ENCODE measurements at places on chromosomes 5 and 9.

GRCh38 chr5:175718401-175719108, 60.7 kb downstream of the HRH2 start:
- peak; percentile 52 for DNase-seq

DNA sequence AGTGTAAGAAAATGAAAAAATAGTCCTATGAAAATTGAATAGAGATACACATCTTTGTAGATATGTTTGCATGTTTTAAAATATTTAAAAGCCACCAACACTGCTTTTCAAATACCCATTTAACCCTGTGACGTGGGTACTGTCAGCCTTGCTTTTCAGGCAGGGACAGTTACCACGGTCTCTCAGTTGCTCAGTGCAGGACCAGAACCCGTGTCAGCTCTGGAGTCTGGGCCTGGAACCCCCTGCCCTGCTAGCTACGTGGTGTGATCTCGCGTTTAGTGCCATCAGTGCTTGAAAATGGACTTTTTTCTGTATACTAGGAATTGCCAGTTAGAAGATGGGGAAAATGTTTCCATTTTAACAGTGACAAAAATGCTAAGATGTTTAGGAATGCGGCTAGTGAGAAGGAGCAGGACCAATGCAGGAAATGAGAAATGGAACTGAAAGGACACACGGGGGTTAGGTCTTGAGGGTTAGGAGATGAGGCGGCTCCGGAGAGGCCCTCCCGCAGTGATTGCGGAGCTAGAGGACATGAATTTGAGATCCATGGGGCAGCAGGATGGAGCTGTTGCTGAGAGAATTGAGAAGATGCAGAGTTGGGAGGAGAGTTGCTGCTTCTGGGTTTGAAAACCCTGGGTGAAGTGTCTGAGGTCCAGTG, 13.7 kb downstream of the RNU6ATAC start:
- DNase-seq, result no peak

DNA sequence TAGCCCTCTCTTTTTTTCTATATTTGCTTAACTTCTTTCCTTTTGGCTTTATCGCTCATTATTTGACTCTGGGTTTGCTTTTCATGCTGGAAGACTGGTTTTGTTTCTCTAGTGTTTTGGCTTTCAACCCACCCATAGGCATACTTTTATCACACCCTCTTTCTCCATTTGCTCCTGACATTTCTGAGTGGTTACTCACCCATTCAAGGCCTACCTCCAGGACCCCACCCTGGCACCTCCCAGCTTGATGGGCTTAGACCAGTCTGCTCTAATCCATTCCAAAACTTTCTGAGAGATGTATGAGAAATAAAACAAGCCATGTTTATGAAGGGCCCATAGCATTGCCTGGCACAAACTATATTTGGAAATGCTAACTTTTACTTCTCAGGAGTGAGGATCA, 18.1 kb downstream of the C6 start:
- DNase-seq, result no peak

- DNase-seq, result no peak
Measured at GRCh38 chr5:119275601-119276173, 80.1 kb upstream of the TNFAIP8 start.

DNA sequence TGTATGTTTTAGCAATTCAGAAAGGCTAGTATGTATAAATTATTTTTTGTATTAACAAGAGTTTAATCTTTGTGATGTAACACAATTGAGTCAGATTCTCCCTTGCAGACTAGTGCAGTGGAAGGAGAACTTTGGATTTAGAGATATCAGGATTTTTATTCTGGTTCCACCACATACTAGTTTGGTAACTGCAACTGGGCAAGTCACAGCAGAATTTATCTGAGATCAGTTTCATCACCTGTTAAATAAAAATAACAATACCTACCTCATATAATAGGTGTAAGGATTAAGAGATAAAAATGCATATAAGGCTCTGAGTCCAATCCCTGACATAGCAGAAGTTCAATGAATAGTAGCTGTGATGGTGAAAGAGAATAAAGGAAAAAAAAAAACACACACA, 34.0 kb upstream of the ZNF462 start:
- no peak for DNase-seq

- no peak for DNase-seq
Measured at GRCh38 chr9:117359910-117360309, 54.9 kb downstream of the ASTN2 start.

DNA sequence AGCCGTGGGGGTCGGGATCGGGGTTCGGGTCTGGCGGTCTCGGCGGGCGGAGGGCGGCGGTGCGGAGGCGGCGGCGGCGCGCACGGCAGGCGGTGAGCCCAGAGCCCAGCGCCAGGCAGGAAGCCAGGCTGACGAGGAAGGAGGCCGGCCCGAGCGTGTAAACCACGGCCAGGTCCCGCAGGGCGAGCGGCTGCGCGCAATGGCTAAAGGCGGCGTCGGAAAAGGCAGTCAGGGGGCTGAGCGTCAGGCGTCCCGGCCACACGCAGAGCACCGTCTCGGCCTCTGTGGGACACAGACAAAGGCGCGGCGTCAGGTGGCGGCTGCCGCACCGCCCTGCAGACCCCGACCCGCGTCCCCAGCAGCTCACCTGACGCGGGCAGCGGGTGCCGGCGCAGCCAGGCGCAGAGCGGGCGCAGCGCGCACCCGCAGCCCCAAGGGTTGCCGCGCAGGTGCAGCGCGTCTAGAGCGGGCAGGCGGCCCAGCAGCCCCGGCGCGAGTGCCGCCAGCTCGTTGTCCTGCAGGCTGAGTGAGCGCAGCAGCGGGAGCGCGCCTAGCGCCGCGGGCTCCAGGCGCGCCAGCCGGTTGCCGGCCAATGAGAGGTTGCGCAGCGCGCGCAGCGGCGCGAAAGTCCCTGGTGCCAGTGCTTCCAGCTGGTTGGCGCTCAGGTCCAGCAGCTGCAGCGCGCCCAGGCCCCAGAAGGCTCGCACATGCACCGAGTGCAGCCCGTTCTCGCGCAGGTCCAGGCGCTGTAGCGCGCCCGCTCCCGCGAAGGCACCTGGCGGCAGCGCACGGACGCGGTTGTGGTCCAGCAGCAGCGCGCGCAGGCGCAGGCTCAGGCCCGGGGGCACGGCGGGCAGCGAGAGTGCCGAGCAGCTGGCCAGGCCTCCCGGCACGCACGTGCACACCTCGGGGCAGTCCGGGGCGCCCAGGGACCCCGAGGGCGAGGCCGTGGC, 671 bp downstream of the LRRC26 start:
- peak; percentile 11 for DNase-seq

DNA sequence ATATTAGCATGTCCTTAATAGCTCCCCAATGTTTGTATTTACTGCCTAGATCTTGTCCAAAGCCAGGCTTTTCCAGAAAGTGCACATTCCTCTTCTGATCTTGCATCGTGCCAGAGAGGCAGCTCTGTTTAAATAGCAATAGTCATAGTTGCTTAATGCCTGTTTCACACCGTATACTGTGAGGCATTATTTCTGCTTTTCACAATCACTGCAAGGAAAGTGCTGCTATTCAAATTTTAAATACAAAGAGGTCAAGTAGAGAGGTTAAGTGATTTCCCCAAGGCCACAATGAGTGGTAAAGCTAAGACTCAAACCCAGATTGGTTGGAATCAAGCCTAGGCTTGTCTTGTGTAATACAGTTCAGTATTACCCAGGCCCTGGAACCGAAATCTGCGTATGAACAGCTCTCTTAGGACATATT, 153.6 kb downstream of the SNX18 start:
- DNase-seq, result no peak

DNA sequence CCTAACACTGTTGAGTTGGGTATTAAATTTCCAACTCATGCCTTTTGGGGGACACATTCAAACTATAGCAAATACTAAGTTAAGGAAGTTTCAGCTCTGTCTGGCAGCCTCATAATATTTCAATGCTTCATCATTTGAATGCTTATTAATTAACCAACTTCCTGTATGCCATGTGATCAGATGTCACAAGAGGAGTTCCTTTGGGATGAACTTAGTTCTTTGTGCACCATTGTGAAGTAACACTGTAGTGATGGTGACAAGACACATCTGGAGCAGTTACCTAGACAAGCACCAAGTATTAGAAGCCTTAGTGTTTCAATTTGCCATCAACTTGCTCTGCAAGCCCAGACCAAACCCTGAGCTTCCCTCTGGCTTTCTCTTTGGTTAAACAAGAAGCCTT, 90.7 kb upstream of the IL12B start:
- DNase-seq, result no peak

DNA sequence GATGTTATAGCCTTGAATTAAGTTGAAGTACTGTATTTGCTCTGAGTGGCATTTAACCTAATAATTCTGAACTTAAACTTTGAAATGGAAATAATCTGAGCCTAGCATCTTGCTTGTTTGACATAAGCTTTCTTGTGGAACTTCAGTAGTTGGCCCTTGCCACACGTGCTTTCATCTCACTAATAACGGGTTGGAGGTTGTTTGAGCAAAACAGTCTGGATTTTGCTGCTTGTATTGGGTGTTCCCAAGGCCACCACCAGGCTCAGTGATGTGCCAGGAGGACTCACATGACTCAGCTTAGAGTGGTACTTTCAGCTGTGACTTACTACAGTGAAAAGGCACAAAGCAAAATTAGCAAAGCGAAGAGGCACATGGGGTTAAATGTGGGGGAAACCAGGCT, 35.7 kb downstream of the SECISBP2 start:
- no peak for DNase-seq

DNA sequence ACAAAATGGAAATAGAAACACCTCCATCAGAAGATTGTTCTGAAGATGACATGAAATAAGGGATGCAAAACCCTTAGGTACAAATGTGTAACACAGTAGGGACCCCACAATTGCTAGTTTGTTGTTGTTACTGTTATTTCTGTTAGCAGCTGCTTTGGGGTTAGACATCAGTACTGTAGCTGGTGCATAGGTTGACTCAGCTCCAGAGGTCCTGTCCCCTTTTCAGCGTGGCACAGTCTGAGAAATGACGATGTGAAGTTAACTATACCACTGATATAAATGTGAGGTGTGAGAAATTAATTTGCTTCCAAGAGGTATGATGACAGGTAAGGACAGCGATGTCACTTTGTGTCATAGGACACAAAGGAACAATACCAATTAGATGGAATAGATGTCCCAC, 384.6 kb upstream of the KLF4 start:
- no peak for DNase-seq

GRCh38 chr9:35605351-35606137, 482 bp downstream of the TESK1 start:
- peak; percentile 28 for DNase-seq

DNA sequence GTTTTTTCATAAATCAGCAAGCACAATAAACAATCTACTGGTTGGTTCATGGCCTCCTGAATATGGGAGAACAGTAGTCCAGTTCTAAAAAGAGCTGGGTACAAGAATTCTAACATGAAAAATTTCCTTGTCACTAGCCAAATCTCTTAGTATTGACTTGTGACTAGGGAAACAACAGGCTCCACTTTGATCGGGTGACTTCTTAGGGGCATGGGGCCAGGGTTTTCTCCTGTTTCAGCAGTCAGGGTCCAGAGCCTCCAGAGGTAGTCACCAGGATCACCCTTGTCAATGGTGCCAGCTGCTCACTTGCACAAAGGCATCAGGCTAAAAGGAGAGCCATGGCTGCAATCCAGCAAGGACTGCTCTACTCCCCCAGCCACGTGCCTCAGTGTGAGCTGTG, 38.1 kb downstream of the LPAR1 start:
- no peak for DNase-seq

GRCh38 chr5:59485629-59486439, 407.7 kb downstream of the PDE4D start:
- no peak for DNase-seq

GRCh38 chr5:141793403-141793802, 84.8 kb downstream of the PCDH1 start:
- DNase-seq, result no peak

DNA sequence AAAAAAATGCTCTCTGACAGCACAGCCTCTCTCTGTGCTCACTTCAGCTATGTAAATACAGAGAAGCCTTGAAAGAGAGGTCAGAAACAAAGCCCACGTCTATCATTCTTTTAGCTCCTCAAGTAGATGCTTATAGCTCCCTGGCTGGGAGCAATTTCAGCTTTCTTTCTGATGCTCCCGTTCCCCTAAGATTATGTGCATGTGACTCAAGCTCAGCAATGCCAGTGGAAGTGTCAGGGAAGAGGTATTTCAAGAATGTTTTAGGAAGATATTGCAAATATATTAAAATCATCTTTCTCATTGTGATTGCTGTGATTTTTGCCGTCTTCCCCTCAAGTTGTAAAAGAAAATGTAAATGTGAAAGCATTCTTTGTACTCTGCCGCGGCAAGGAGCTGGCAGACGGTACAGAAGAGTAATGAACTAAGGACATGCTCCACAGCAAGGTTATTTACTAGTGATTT, 1353.7 kb upstream of the ACO1 start:
- no peak for DNase-seq

- DNase-seq, result no peak
Measured at GRCh38 chr5:77590347-77590746, 48.2 kb downstream of the OTP start.

Data from CD4-positive, alpha-beta T cell treated with Interleukin-12 subunit alpha and Interleukin-12 subunit beta, for 1 hour (primary cell).